Right forelimb (tissue), 1 donor: ENCODE measurements at places on chromosomes 1 and 21.
A peak's percentile ranks its signal among the peaks of the same experiment; 100 is the strongest.

GRCh38 chr1:81554108-81554507, 246.6 kb upstream of the ADGRL2 start:
- no peak for DNase-seq

- DNase-seq, result no peak
Measured at GRCh38 chr1:71796006-71796405, 486.3 kb downstream of the NEGR1 start.

DNA sequence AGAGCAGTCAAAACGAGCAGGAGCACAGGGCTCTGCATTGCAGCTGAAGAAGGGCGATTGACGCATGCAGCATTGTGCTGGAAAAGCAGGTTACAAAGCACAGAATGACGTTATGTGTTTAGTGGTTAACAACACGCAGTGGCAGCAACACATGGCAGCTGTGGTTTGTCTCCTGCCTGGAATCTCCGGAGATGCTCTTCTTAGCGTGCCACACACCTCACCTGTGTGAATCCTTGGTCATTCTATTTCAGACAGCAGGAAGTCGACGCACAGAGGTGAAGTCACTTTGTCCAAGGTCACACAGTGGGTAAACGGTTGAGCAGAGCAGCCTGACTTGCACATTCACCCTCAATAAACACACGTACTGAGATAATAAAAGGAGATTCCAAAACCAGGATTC, 14.7 kb downstream of the OBSCN start:
- no peak for DNase-seq

GRCh38 chr1:81549588-81550127, 251.1 kb upstream of the ADGRL2 start:
- no peak for DNase-seq

DNA sequence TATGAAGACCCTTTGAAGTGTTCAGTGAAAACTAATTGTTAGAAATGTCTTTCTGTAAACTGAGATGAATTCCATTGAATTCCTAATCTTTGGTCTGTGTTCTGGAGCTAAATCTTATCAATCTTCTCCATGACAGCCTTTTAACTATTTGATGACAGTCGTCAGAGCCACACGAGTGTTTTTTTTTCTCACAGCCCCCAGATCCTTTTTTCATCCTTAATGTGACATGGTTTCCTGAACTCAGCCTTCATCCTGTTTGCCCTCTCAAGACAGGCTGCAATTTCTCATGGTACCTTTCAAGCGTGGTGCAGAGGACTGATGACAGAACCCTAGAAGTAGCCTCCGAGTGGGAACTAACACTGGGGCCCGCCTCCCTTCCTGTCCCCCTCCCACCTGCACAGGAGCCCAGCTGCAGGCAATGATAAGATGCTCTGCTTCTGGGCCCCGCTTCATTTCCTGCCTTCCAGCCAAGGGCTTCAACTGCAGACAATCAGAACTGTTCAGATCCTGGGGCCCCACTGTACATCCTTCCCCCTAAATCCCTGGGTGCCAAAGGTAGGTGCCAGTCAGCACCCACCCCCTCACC, 114.6 kb upstream of the VAV3 start:
- no peak for DNase-seq

- DNase-seq, result no peak
Measured at GRCh38 chr1:153629971-153630370, 1.7 kb downstream of the S100A1 start.

DNA sequence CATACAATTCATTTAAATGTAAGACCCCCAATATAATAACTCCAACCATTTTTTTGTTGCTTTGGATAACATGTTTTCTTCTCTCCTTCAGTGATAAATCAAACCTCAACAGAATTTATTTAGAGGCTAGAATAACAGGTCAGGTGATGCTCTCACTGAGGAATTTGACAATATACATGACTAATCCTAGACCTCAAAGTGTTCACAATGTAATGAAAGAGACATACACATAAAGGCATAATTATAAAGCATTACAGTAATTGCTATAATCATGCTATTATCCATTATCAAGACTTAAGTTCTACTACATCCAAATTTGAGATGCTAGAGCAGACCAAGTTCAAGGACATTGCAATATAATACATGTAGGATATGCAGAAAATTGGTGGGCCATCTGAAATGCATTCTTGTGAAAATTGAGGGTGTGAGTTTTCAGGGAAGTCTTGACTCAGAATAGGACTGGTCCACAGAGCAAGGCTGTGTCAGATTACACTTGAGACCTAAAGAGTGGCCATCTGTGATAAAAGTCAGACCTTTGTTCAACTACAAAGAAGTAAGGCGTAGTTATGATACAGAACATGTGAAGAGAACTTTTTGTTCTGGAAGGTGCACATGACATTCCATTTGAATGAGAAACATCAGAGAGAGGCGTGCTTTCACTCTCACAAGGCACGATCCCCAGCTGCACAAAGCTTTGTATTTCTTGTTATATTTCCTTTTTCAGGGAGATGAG, 45.5 kb downstream of the UTP25 start:
- DNase-seq, result no peak

GRCh38 chr1:54180701-54181360, 19.0 kb downstream of the CYB5RL start:
- no peak for DNase-seq

DNA sequence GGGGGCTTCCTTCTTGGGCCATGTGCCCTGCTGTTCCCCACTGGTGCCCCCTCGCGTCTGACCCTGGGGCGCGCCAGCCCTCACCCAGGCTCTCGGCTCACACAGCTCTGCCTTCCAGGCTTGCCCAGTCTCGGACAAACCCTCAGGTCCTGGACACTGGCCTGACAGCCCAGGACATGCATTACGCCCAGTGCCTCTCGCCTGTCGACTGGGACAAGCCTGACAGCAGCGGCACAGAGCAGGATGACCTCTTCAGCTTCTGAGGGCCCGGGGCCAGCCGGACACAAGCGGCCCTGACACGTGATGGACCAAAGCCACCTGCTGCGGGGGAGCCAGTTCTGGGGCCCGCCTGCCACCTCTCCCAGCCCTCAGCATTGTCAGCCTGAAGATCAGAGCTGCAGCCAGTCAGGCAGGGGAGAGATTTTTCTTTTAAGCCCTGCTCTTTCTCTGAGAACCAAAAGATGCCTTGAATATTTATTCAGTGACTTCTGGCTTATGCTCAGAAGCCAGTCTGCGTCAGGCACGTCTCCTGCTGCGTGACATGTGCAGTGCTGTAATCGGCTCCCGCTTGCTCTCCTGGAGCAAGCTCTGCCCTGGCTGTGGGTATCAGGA, 23.4 kb downstream of the LDLRAP1 start:
- no peak for DNase-seq

GRCh38 chr1:243343970-243344937, 88.4 kb downstream of the SDCCAG8 start:
- DNase-seq, result no peak

GRCh38 chr1:246572785-246573184, 6.5 kb downstream of the CNST start:
- no peak for DNase-seq

DNA sequence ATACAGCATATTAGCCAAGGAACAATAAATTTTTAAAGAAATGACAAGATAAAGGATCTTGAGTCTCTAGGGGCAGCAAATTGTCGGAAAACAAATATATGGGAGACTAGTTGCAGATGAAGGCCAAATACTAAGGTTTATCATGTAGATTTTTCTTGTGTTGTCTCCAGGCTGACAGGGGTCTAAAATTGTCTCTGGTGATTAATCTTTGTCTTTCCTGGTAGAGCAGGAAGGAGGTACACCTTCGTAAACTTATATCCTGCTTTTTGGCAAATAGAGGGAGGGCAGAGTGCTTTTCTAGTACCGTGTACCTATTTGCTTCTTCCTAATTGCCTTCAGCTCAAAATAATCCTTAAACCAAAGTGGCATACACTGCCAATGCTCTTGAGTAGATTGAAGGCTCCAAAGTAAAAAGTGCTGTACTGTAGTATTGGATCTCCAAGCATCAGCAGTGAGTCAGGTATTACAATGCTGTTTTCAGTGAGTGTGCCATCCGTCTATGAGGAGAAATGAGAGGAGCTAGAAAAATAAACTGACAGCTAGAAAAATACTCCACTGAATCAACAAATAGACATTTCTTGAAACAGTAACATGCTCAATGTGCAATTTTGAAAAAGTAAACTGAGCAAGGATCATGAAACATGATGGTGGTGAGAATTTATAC, 1.8 kb upstream of the LEPR start:
- no peak for DNase-seq

- DNase-seq, result no peak
Measured at GRCh38 chr1:102772831-102773230, 335.5 kb downstream of the COL11A1 start.

- DNase-seq, result no peak
Measured at GRCh38 chr1:33867684-33868083, 3.8 kb downstream of the HMGB4 start.

- peak; percentile 83 for DNase-seq
Measured at GRCh38 chr1:3410142-3410925, 44.1 kb upstream of the ARHGEF16 start.

- DNase-seq, result no peak
Measured at GRCh38 chr1:106678279-106679050, 378.0 kb upstream of the PRMT6 start.

GRCh38 chr1:67575861-67576260, 109.1 kb upstream of the GADD45A start:
- no peak for DNase-seq

DNA sequence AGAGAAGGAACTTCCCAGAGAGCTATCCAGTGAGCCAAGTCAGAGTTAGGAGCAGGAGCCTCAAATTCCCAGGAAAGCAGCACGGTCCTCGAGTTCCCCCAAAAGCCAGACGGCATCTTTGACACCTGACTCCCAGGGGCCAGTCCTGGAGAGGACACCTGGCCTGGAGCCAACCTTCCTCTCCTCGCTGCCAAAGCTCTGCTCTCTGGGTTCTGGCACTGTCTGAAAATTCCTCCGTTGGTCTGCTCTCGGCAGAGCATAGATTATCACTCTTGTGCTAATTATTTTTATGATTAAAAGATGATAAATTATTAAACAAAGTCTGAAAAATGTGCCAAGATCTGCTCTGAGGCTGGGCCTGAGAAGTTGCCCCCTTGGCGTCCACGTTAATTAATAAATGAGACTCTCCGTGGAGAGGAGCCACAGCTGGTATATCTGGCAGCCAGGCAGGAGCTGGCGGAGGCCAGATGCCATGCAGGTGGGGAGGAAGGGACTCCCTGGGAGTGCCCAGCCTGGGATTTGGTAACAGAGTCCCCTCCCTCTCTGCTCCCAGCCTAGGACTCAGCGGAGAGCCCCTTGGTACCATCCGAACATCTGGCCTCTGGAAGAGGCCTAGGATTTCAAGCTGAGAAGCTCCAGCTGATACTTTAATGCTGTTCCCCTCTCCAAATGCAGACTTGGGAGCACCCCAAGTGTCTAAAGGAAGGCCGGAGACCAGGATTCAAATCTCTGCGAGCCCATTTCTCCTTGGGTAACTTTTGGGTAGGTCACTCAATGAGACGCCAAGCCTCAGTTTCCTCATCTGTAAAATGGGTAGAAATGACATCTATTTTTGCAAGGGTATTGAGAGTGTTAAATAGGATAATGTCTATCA, 163.7 kb upstream of the POU3F1 start:
- DNase-seq, result no peak

- DNase-seq, result no peak
Measured at GRCh38 chr1:228885845-228886244, 150.6 kb downstream of the RHOU start.

- no peak for DNase-seq
Measured at GRCh38 chr1:9238550-9238949, 4.0 kb downstream of the H6PD start.

DNA sequence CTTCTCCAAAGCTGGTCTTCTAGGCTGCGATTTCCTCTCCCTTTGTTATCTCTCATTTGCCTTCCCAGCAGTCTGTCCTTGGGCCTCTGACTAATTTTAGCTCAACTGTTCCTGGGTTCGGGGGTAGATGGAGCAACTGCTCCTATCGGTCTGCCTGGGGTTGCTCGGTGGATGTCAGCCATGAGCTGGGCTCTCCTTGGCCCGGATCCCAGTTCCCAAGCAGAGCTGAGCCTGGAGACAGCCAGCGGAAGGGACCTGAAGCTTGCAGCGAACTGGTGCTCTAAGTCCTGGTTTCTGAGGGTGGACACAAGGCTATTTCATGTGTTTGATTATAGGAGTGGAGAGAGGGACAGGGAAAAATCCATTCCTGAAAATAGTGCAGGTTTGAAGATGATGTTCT, 423.0 kb downstream of the RPS6KC1 start:
- no peak for DNase-seq

- DNase-seq, result no peak
Measured at GRCh38 chr1:2087766-2088165, 37.6 kb downstream of the PRKCZ start.

DNA sequence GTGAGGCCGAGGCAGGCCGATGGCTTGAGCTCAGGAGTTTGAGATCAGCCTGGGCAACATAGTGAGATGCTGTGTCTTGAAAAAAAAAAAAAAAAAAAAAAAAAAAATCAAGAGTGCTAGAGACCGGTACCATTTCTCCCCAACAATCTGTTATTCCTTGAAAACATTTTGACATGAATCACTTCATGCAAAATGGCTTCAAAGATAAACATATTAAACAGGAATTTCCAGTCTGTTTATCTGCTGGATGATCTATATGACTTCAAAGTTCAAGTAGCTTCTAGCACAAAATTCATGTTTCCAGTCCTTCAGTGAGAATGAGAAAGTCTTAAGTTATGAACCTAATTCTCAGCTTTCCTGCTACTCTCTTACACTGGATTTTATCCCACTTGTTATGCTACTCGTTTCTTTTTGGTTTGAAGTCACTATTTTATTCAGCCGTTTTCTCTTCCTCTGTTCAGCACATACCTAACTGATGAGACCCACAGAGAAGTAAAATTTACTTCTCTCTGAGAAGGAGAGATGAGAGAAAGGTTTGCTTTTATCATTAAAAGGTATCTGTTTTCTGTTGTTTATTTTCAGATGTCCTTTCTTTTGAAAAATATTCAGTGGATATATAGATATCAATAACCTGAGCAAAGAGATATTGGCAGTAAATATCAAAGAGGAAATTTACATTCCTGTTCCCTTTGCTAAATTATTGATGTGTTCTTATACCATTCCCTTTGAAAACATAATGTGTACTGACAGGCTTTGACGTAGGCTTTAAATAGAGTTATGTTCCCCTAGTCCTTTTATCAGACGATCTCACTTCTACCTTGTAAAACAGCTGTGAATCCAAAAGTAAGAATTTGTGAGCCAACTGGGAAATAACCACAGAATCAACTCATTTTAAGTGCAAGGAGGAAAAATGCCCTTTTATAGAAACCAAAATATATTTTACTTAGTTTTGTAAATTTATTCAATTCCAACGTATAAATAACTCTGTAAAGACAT, 38.2 kb downstream of the CD46 start:
- DNase-seq, result no peak

GRCh38 chr1:1889090-1889750, 1.7 kb downstream of the GNB1 start:
- no peak for DNase-seq

DNA sequence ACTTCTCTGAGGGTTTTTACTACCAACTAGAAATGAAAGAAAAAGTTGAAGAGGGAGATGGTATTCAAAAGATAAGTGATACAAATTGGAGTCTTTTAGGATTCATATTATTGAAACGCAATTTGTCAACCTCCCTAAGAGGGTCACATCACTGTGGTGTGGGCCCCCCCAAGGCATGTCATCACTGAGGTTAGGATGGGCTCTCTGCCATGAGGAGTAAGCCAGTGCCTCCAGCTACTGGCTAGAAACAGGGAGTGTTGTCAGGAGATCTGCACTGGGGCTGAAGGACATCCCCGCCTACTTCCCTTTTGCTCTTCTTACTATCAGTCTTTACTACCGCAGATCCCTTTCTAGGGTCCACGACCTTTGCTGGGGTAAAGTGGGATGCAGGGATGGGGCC, 25.9 kb downstream of the ITSN1 start:
- no peak for DNase-seq
